ENCODE measurements at places on chromosomes 2 and 18.

DNA sequence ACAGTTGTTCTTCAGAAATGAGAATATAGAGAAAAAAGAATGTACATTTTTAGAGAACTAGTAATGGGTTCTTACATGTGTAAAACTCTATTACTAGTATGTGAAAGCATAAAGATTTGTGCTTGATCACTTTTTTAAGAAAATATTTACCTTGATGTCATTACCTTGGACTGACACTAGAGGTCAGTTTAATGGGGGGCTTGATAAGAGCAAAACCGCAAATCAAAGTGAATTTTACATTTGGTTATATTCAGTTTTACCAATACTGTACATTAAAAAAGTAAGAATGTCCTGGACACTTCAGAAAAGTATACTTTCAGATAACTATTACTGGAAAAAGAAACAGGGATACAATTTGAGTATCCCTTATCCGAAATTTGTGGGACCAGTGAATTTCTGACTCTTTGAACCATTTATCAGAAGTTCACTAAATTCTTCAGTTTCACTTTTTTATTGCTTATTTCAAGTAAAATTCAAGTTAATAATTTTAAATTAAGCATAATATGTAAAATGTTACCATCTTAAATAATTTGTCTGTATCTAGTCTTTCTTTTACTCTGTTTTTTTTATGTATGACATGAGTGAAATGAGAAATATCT is 1149.5 kb downstream of the DSC3 start:
- DNase-seq = no peak

DNA sequence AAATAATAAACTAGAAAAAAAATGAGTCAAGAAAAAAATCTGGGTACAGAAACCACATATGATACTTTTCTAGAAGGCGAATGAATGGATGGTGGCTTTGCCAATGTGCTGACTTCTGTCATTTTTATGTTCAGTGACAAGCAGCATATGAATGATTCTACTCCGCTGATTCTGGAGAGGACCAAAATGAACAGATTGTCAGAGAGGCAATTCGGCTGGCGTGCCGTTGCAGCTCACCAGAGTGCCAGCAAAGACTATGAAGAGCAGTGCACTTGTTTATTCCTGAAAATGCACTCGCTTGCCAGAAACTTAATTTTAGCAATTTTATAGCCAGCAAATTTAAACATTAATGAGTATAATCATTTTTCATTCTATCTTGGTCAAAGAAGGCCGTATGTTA is 105.9 kb upstream of the NYAP2 start:
- DNase-seq = no peak

DNA sequence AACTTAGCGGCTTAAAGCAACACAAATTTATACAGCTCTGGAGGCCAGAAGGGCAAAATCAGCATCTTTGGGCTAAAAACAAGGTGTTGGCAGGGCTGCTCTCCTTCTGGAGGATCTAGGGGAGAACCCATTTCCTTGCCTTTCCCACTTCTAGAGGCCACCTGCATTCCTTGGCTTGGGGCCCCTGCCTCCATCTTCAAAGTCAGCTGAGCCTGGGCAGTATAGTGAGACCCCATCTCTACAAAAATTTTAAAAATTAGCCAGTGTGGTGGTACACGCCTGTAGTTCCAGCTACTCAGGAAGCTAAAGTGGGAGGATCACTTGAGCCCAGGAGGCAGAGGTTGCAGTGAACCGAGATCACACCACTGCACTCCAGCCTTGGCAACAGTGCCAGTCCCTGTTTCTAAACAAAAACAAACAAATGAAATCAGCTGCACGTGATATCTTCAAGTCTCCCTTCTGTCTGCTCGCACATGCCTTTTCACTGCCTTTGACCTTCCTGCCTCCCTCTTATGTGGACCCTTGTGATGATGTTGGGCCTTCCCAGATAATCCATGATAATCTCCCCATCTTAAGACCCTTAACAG is 200.6 kb downstream of the ZFP36L2 start:
- DNase-seq = no peak

GRCh38 chr2:36330473-36331395 is 24.8 kb upstream of the CRIM1 start:
- DNase-seq = no peak

DNA sequence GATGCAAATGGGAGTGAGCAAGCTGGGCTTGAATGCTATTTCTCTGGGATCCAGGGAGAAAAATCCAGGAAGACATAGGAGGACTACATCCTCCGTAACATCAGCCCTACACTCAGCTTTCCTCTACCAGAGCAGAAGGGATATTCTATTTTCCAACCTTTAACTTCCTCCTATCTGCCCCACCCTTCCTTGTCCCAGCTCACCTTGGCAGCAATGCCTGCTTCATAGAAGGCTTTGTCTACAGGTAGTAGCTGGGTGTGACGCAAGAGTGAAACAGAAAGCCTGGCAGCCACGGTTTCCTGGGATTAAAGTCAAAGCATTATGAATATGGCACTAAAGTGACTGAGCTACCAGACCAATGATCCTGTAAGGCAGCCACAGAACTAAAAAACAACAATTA is 3.9 kb downstream of the KRTCAP3 start:
- no peak for DNase-seq

- DNase-seq = no peak
Observed at GRCh38 chr2:100987536-100987935, 14.6 kb upstream of the RPL31 start.

DNA sequence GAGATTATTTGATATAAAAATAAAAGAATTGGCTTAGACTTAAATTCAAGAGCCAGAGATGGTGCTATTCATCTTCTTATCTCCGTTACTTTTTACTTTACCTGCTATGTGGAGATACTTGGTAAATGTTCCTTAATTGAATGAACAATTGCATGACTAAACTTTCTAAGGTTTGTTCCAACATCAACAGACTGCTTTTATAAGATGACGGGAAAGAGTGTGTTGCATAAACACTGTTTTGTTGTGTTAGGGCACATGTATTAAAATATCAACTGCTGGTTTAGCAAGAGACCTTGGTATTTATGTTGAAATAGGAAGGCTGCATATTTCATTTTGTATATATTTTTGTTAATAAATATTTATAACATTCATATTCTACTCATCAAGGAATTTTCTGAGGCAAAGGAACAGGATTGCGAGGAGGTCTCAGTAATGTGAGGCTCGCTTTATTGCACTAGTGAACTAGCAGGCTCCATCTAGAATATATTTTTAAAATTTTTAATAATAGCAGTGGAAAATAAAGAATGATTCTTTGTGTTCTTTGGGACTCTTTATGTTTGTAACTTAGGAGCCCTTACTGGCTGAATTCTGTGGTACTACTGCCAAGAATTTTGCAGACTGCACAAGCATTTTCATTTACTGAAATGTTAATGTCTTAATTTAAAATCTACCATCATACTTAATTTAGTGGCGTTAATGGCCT is 10.7 kb upstream of the NFE2L2 start:
- no peak for DNase-seq

GRCh38 chr2:10073706-10074105 is 6.5 kb downstream of the CYS1 start:
- DNase-seq = no peak

DNA sequence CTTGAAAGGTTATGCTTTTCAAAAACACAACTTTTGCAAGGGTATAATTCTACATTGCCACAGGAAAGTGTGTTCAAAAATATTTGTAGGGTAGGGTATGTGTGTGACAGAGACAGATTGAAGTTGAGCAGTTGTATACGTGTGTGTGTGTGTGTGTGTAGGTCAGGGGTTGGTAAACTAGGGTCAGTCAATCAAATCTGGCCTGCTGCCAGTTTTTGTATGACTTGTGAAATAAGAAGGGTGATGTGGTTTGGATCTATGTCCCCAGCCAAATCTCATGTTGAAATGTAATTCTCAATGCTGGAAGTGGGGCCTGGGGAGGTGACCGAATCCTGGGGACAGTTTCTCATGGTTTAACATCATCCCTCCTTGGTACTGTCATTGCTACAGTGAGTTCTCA is 148.2 kb downstream of the CERS6 start:
- DNase-seq = no peak

GRCh38 chr2:149430743-149431736 is 100.7 kb downstream of the LYPD6 start:
- DNase-seq = no peak

GRCh38 chr18:43525169-43525568 is 247.9 kb upstream of the SYT4 start:
- no peak for DNase-seq

DNA sequence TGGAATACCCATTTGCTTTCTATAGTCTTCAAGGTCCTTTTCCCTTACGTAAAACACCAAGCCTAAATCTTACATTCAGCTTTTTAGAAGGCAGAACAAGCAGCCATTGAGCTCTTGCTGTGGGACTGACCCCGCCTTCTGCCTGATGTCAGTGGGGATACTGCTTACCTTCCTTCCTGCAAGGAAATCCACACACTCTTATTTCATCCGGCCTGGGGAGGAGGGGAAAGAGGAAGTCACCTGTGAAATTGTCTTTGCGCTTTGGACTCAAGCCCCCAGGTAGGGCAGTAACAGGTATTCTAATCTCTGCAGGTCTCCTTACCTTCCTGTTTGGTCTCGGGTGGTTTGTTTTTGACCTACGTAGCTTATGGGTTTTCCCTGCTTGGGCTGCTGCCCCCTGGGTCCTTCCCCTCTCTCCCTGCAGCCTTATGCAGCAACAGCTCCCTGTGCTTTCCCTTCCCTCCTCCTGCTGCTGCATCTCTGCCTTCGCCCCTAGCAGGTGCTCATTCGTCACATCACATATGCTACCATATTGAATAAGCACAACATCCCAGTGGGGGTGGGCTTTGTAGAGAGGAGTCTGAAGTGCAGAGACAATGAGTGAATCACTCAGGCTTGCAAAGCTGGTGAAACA is 402.5 kb upstream of the TRIB2 start:
- DNase-seq = peak; percentile 47

DNA sequence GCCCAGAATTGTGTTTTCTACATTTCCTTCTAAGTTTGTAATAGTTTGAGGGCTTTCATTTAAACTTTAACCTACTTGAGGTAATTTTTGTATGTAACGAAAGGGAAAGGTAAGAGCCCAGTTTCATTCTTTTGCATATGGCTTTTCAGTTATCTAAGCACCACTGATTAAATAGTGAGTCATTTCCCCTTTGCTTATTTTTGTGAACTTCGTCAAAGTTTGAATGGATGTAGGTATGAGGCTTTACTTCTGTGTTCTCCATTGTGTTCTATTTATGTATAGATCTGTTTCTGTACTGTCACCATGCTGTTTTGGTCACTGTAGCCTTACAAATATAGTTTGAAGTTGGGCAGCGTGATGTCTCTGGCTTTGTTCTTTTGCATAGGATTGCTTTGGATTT is 944.8 kb upstream of the CNTNAP5 start:
- DNase-seq = no peak

GRCh38 chr18:79950515-79951341 is 725 bp downstream of the SLC66A2 start:
- DNase-seq = no peak

DNA sequence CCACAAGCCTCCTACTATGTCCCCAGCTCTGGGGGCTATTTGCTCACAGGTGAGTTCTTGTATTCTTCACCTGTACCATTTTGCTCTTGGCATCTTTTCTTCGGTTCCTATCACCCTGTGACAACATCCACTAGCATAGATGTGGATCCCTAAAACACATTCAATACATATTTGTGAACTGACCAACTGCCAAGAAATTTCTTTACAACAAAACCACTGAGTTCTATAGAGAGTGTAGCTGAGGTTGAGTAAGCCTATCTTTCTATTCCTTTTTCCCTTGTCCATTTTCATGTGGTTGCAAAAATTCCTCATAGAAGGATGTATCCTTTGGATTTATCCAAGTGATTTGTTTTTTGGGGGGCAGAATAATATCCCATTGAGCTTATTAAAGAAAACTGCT is 192.7 kb upstream of the ITGA4 start:
- no peak for DNase-seq

- DNase-seq = no peak
Observed at GRCh38 chr18:35377875-35378573, 887 bp upstream of the ZNF396 start.

DNA sequence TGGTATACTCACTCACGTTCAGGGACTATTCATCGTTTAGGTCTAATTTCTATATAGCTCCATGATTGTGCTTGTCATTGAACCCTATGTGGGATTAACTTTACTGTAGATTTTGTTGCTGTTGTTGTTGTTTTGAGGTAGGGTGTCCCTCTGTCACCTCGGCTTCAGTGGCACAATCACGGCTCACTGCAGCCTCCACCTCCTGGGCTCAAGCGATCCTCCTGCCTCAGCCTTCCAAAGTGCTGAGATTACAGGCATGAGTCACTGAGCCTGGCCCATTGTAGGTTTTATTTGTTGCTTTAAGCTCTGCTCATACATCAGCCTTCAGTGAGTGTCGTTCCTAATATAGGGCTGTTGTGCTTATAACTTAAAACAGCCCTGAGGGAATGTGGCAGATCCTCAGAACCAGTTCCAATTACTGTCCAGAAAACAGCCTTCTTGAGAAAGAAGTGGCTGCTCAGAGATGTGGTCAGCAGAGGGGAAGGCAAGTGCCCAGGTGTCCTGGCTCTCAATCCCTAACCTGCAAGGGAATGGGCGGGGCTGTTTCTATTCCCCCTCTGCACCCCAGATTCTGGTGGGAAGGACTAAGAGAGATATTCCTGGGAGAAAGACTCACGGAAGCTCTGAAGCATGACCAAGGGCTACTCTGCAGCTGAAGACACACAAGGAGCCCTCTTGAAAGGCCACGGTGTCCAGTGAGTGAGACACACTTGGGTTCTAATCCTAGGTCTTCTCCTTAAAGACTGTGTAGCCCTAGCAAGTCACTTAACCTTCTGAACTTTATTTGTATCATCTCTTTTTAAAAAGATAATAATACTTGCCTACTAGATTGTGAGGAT is 79.6 kb upstream of the LCLAT1 start:
- no peak for DNase-seq

- DNase-seq = no peak
Observed at GRCh38 chr2:202344178-202344577, 31.9 kb upstream of the BMPR2 start.

DNA sequence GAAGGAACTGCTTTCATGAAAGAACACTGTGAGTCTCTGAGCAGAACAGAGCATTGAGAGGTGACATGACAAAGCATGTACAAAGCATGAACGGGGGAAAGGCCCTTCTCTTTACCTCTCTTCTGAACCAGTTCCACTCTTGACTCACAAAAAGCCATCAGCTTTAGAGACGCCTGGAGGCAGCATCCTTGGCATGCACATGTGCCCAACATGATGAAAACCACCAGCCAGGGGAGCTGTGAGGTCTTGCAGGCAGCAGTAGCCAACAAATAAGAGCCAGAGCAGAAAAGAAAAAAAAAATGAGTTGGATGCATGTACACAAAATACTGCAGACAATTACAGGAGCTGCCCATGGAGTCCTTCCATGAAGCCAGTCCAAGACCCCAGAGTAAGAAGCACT is 95.5 kb upstream of the AGAP1 start:
- no peak for DNase-seq

GRCh38 chr18:79611040-79611681 is 68.4 kb upstream of the CTDP1 start:
- DNase-seq = no peak

DNA sequence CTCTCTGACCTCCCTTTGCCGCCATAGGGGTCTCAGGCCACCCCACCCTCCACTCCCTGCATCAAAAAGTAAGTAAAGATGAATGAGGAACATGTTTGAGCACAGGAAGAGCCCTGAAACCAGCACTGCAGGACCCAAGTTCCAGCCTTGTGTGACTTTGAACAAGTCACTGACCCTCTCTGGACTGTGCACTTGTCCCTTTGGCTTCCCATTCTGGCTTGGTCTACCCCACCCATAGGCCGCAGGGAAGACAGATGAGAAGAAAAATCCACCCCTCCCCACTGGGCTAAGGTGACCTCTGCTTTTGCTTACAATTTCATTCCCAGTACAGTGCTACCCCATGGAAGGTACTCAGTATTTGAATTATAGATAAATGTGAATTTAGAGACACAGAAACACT is 43.8 kb downstream of the TMEM17 start:
- DNase-seq = no peak

All from H1 (cell line).